ENCODE measurements at places on chromosomes 7 and 10.

- DNase-seq = no peak
Measured at GRCh38 chr7:38674513-38674912, 43.3 kb upstream of the AMPH start.

DNA sequence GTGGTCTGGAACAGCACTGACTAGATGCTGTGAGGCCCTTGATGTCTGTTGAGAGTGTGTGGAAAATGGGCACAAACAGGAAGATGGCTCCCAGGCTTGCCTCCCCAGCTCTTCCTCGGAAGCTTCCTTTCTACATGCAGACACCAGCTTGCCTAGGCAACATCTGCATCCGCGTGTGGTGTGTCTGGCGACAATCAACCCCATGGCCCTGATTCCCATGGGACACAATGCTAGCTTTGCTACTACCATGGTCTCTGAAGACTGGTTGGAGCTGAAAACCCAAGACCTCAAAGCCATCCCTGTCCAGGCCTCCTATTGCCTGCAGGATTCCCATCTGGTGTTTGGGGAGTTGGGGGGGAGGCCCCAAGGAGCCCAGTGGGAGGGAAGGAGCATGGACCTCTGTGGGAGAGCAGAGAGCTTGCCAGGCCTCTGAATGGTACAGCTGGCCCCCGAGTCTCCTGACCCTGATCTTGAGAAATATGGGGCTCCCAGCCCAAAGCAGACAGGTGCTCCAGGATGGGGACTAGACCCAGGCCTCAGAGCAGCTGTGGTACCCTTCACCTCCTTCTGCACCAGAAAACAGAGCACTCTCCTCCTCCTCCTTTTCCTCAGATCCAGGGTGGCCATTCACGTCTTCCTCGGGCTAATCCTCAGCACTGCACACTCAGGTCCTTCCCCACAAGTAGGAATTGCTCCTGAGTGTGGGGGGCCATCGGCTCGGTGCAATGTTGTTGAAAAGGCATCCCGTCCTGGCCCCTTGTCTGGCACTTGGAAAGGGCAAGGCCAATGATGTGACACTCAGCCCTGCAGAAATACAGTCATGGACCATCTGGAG is 57.6 kb downstream of the ARHGAP22 start:
- DNase-seq = no peak

DNA sequence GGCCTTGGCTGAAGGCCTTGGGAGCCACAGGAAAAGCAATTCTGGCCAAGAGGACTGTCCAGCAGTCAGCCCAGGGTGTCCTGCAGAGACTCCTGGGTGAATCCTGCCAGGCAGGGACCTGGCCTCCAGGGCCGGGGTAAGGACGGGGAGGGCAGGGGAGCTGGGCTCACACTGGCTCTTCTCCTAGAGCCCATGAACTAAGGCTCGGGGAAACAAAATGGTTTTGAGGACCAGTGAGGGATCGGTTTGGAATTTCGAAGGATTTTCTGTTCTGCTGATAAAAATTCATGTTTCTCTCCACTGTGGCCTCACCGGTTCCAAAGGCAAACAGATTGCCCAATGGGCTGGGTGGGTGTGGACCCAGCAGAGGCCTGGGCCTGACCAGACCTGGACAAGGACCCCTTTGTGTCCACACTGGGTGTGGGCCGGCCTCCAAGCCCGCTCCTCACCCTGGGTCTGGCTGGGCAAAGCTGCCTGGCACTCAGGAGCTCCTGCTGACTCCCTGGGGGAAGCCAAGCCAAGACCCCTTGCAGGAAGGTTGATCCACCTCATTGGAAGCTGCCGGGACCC is 27.3 kb downstream of the FAM20C start:
- DNase-seq = no peak

DNA sequence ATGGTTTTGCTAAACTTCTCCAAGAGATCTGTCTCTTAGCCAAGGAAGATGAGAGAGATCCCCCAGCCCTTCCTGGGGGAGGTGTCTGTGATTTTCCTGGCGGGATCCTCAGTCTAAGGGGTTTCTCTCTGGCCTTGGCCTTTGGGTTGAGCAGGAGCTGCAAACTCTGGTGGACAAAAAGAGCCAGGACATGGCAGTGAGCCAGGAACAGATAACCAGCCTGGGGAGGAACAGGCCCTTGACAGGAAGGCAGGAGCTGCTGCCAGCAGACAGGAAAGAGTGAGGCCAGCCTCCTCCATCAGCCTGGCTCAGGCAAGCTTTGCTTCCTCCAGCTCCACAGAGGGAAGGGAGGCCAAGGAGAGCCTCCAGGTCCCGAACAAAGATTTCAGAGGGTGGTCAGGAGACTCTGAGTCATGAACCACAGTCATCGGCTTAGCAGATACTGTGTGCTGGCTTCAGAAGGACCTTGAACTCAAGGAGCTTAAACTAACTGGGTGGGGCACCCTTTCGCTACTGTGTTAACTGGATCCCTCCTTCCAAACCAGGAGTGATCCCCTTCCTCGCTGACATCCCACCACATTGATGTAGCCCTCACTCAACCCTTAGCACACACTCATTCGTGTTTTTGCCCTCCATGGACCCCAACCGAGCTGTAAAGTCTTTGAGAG is 34.7 kb downstream of the DDIT4 start:
- DNase-seq = no peak

DNA sequence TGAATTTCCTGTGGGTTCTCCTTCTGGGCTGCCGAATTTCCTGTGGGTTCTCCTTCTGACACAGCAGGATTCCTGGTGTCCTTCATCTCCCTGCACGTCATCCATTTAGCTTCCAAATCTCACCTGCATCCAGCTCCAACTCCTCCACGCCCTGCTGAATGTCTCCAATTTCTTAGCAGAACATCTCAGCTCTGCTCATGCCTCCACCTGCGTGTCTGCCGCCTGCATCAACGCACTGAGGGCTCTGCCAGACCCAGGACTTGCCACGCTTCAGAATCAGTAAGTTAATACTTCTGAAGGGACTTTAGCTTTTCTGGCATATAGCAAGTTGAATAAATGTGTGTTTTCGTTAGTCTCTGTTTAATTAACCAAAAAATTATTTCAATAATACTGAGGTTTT is 31.1 kb upstream of the VIPR2 start:
- no peak for DNase-seq

DNA sequence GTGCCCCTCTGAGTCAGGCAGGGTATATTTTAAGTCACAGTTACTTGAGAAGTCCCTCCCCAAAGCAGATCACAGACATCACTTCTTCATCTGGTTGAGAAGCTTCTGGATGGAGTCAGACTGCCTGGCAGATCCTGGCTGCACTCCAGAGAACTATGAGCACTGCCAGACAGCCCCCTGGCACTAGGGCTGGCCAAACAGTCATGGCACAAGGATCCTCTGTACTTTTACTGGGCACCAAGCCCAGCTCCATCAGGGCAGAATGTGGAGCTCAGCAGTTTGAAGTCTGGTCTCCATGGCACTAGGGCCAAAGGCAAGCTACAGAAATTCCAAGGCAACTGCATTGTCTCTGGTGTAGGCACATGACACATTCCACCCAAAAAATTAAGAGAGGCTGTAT is 162.1 kb downstream of the NRG3 start:
- no peak for DNase-seq

GRCh38 chr7:68770649-68771048 is 827.6 kb upstream of the AUTS2 start:
- no peak for DNase-seq

All from activated T-helper 9 cell treated with anti-CD3 and anti-CD28 coated beads, Interleukin-2, amount 50 U/mL, for 16 hours (primary cell).